ENCODE measurements at places on chromosomes 7 and 10.

- no peak for DNase-seq
Measured at GRCh38 chr10:15172306-15172840, 3.9 kb upstream of the NMT2 start.

- no peak for DNase-seq
Measured at GRCh38 chr10:124255556-124255955, 162.2 kb upstream of the CHST15 start.

- no peak for DNase-seq
Measured at GRCh38 chr7:100248483-100248882, 28.7 kb downstream of the PVRIG start.

- no peak for DNase-seq
Measured at GRCh38 chr7:129824291-129825208, 128.2 kb downstream of the UBE2H start.

GRCh38 chr7:127961786-127962453 is 69.3 kb downstream of the LRRC4 start:
- DNase-seq: no peak

GRCh38 chr10:947881-948280 is 16.4 kb upstream of the LARP4B start:
- DNase-seq: no peak

DNA sequence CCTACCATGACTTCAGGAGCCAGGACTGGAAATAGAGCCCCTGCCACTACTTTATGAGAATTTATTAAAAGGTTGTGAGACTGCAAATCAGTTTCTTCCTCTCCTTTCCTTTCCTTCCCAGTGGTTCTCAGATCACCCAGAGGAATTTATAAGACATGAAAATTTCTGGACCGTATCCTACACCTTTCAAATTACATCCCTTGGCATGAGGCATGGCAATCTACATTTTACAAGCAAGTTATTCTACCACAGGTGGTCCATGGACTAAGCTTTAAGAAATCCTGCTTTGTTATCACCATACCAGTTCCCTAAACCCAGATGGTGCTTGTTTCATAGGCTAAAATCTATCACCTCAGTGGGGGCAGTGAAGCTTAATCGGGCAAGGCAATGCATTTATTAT is 66.5 kb downstream of the TPK1 start:
- no peak for DNase-seq

Data from natural killer cell treated with Interleukin-12 subunit alpha and Interleukin-12 subunit beta and Interleukin-15 and Interleukin-18, amount 100 ng/mL, for 72 hours (primary cell).